ENCODE measurements at places on chromosomes 4 and X.
A peak's percentile ranks its signal among the peaks of the same experiment; 100 is the strongest.

DNA sequence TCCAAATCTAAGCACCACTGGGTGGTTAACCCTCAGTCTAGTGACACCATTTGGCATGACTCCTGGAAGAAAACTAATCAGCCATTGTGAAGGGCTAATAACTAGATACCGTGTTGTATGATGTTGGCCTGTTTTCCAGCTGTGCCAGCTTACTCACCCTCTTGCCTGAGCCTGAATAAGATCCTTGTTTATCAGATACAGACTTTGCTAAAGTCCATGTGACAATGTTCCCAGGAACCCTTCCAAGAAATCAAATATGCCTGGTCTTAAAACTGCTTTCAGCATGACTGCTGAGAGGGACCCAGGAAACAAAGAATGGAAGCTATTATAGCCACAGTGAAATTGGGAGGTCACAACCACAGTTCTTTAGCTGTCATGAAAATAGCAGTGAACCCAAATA is 640.8 kb upstream of the INTU start:
- no peak for DNase-seq

DNA sequence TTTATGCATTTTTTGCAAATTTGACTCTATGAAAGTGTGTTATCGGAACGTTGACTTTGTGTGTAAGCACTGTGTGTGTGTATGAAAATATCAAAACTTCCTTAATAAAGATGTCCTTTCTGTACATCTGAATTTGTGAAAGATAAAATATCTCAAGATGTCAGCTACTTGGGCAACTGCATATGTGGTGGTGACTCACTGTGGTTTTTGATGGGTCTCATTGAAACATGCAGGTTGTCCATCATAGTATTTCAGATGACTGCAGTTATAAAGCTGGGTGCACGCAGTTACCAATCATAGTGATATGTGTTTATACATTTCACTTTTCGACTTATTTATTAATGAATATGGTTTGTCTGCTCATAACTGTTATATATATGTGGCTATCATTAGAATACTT is 19.7 kb upstream of the BBS12 start:
- DNase-seq: no peak

DNA sequence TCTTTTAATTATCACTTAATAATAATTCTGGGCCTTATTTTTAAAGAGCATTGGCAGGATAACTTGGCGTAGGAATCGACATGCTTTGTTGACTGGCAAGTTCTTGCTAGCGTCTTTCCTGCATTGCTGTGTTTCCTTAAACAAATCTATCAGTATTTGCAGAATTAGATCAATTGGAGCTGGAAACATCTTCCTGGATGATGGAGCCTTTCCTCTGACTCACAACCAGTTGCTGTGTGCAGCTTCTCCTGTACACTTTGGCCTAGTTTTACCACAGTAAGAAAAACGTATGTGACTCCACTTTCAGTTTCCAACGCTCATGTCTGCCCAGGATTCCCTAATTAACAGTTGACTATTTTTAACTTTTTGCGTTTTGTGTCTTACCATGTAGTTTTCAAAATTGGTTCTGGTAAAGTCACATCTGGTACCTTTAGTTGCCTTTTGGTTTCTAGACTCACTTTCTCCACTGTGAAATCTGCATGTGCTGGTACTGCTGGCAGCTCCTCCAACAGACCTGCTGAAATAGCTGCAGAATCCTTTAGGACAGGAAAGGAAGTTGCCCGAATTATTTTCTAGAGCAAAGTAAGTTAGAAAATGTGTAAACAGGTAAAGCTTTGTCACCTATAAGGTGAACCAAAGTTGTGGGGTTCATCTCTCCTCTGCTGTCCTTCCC is 553.2 kb upstream of the FAT1 start:
- no peak for DNase-seq

DNA sequence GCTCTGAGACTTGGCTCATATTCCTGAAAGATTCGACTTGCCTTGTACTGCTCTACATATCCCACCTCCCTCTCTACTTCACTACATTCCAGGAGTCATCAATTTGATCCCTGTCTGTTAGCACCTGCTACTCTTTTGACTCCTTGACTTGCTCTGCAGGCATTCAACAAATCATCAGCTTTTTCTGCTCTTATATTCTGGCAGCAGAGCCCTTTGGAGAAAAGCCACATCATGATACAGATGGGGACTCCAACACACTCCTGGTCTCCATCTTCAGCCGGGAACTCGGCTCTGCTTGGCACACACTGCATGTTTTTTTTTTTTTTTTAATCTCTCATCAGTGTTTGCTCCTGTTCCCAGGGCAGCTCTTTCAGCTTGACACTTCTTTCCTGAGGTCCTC is 293.2 kb upstream of the LCORL start:
- no peak for DNase-seq

DNA sequence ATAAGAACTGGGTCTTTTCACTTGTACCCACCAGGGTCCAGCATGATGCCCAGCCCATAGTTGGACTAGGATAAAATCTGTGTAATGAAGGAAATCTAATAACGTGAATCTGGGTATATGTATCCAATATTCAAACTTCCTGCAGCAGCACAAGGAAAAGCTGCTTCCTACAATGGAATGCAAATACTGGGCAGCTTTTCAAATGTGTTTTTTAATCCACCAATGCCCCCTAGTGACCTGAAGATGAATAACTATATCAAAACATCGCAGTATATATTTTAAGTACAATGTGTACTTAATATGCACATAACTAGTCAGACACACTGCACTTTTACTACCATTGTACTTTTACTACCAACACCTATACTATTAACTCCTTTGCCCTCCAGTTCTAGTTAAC is 5.3 kb downstream of the APOO start:
- DNase-seq: no peak

DNA sequence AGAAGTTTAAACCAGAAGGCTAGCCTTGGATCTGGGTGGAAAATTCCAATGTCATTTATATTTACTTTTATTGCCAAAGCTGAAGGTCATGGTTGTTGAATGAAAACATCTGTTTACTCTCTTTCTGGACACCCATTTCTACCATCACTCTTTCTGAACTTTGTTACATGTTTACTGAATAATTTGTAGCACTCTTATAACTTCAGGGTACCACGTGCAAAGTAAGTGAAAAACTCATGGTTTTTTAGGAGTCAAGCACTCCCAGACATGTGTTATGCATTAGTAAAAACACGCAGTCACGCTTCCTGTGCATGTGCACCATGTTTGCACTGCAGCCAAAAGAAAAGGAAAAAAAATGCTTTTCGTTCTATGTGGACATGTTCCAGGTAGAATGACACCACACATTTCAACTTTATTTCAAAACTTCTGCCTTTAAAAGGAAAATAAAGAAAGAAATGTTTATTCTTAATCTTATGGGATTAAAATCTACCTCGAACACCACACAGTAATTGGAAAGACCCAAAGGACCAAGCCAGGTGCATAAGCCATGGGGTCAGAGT is 31.4 kb upstream of the ADH1C start:
- no peak for DNase-seq

DNA sequence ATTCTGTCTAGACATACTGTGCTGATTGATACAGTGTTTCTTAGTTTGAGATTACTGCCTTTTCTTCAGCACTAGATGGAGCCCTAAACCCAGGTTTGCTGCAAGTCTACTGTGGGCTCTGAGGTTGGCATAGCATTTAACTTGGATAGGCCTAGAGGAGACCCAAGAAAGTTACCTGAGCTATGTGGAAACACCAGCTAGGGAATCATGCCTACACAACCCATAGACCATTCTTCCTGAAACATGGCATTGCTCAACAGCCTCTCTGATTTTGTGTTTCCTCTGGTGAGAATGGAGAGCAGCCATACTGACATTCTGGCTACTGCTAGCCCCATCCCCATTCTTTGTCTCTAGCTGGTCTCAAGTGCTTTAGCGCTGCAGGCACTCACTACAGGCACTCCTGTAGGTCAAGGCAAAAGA is 287.7 kb upstream of the PCDH18 start:
- DNase-seq: no peak

- peak; percentile 53 for DNase-seq
These were observed 27.5 kb upstream of the HTRA3 start for GRCh38 chr4:8241895-8242696.

GRCh38 chrX:69073241-69073640 is 92.0 kb downstream of the PJA1 start:
- DNase-seq: no peak
